ENCODE measurements at places on chromosomes 6 and 20.

DNA sequence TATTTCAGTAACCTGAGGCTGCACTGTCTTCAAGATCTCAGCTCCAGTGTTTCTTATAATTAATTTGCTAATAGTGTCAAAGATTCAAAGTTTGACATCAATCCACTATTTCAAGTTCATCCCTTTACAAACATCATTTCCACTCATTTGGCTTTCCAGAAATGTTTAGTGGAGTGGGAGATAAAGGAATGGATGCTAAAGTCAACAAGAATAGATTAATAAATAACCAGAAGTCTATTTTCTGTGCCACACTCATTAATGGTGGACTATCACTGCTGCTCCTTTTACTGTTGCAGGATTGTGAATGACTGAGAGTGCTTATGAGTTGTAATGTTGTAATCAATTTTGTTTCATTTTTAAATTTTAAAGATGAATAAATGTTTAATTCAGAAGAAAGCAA lies 28.4 kb upstream of the EPM2A start:
- DNase-seq, result no peak

GRCh38 chr20:50151034-50151743 lies 2.3 kb downstream of the PEDS1 start:
- no peak for DNase-seq

DNA sequence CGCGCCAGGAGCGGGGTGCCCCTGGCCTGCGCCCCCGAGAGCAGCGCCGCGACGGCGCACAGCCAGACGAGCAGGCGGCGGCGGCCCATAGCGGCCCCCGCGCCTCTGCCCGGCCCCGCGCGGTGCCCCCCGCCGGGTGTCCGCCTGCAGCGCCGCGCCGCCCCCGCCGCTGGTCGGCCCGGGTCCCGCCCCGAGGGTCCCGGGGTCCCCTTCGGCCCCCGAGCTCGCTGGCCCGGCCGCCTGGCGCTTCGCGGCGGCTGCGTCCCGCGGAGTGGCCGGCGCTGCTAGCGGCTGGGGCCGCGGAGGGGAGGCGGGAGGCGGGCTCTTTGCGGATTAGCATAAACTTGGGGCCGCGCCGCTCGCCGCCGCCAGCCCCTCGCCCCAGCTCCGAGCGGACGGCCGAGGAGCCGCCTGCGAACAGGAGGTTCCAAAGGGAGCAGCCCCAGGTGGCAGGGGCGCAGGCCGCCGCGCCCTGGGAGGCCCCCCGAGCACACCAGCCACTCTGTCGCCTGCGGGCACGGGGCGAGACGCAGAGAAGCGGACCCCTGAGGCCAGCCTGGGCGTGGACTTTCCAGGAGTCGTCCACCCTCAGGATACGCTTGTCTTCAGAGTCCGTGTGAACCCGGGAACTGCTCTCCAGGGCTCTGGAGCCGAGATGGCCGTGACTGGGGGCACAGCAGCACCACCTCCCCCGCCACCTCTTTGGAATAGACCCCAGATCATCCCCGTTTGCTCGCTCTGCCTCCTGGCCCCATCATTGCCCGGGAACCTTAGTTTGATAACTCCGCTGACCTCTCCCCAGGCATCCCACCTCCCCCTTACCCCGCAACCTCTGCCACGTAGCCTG lies at the start of gene EMILIN3:
EMILIN3 (minus strand) TSS at position 273 of the 847 bp plus-strand sequence; CDS start at position 89, 184 bp downstream.
- DNase-seq, result no peak

GRCh38 chr6:145534989-145535388 lies 200.3 kb downstream of the EPM2A start:
- no peak for DNase-seq

DNA sequence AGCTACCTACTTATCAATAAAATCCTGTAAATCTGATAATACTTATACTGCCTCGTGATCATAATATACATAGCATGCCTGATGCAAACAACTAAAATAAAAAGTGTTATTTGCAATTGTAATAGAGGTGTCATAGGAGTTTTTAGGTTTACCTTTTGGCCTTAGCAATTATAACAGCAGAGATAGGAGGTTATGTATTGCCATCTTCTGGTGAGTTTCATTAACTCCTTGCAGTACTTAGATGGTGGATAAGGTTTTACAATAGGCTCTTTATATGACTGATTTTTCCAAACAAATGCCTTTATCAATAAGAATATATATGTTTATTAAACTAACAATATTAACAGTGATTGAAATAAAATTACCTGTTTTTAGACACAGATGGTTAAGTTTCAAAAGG lies 27.8 kb upstream of the MYCT1 start:
- peak; percentile 26 for DNase-seq

DNA sequence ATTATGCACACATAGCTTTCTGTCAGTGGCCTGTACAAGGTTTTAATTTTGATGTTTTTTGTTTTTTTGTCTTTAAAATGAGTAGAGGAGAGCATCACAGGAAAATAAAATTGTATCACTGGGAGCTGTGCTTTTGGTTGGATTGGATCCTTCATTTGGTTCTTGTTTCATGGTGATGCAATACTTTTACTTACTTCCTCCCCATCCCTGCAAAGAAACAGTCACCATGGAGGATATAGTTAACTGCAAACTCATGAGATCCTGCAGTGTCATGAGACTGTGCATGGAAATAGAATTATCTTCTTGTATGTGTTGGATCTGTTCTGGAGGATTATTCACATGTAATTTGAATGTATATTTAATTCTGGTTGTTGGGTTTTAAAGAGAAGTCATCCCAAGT lies 122.3 kb downstream of the JARID2 start:
- peak; percentile 24 for DNase-seq

DNA sequence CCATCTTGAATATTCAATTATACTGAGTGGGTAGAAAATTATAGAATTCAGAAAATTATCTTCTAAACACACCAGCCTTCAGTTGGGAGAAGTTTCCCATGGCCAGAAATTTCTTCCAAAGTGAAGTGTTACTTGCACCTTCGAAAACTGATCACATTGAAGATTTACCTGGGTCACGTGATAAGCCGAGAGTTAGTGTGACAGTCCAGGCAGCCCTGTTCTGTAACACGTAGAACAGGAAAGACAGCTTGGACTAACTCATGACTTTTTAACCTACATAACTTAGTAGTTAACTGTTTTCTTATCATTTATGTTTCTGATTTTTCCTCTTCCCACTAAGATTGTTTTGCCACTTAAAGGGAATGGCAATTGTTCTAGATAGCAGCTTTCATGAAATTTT lies 118.3 kb upstream of the MTHFD1L start:
- no peak for DNase-seq

- no peak for DNase-seq
Measured at GRCh38 chr6:10545482-10545881, 24.3 kb downstream of the GCNT2 start.

GRCh38 chr6:150238336-150238741 lies 95.5 kb downstream of the PPP1R14C start:
- no peak for DNase-seq

GRCh38 chr6:41621802-41622201 lies 16.5 kb upstream of the MDFI start:
- DNase-seq, result no peak

GRCh38 chr6:30861257-30862048 lies 22.9 kb upstream of the DDR1 start:
- DNase-seq, result no peak

- no peak for DNase-seq
Measured at GRCh38 chr6:156410649-156411048, 366.5 kb upstream of the ARID1B start.

Measured in cardiac muscle cell (in vitro differentiated cells and primary cell).